PC-9 (cell line): ENCODE measurements at places on chromosomes 12 and 14. TPM values are rescaled to one million over a fixed set of nuclear protein-coding genes. Genes with fewer than 3 reads are reported as not detected.

- H3K27ac ChIP-seq, result no peak overlapping the region
- no peak overlapping the region for H3K4me3 ChIP-seq
- no peaks in the 10 kb centered on the region for H3K27me3 ChIP-seq
- H3K36me3 ChIP-seq, result no peaks in the 10 kb centered on the region
- no peaks in the 10 kb centered on the region for H3K4me1 ChIP-seq
Observed at GRCh38 chr12:18706798-18707197, 31.0 kb downstream of the PLCZ1 start.

DNA sequence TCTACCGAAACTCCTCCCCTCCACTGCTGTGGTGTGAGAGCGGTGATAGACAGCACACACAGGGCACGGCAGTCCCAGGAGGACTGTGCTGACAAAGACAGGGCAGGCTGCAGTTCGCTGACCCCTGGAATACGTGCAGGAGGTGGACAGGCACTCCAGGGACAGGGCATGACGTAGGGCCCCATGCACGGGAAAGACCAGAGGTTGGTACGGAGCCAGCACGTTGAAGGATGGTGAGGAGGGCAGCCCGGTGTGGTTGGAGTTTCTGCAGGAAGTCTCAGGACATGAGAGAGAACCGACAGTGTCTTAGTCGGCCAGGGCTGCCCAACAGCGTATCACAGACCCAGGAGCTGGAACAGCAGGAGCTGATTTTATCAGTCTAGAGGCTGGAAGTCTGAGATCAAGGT, 254.2 kb upstream of the FKBP4 start:
- no peaks in the 10 kb centered on the region for H3K36me3 ChIP-seq
- DNase-seq, result no peak
- no peaks in the 10 kb centered on the region; the same call in none of the 2 replicates for H3K27me3 ChIP-seq
- H3K4me1 ChIP-seq, result no peaks in the 10 kb centered on the region

DNA sequence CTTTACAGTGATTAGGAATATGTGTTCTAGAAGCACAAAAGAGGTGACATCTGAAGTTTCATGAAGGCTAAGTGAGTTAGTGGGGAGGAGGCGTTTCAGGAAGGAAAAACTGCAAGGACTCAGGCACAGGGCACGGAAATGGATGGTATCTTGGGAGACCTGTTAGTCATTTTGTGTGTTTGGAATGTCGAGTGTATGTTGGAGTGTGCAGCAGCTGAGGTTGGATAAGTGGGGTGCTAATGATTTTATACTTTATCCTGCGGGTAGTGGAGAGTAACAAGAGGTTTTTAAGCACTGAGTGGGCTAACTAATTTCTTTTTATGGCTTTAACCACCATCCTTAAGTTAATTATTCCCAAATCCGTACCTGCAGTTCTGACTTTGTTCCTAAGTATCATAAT, 571.5 kb upstream of the FBXO33 start:
- H3K27me3 ChIP-seq, result no peaks in the 10 kb centered on the region
- DNase-seq, result no peak
- H3K4me3 ChIP-seq, result no peak overlapping the region
- H3K36me3 ChIP-seq, result no peaks in the 10 kb centered on the region

- DNase-seq, result no peak
- H3K4me3 ChIP-seq, result no peak overlapping the region
- H3K27ac ChIP-seq, result no peak overlapping the region
Observed at GRCh38 chr12:3790642-3791041, 37.7 kb upstream of the CRACR2A start.

DNA sequence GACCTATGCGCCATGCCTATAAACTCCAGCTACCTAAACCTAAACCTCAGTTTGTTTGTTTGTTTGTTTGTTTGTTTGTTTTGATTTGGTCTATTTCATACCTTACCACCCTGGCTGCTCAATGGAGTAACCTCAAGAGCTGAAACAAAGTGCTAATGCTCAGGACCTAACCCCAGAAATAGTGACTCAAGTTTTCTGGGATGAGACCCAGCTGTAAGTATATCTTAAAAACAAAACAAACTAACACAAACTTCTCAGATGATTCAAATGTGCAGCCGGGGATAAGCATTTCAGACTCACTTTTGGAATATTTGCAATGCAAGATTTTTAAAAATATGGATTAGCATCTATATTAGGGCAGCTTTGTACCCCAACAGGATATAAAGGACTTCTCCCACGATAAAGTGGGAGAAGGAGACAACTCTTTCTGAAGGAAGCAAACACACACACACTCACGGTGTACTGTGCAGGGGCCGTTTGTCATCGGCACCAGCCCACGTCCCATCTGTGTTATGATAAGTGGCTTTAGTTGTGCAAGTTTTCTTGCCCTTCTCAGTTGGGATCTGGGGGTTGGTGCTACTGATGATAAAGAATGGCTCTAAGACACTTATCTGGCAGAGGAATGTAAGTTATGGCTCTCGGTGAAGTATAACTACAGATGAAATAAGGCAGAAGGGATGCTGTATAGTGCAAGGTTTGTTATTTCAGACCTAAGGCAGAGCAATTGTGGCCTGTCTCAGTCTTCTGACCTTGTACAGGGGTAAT, 516.7 kb upstream of the TMEM132C start:
- H3K27ac ChIP-seq, result no peak overlapping the region
- H3K4me1 ChIP-seq, result no peaks in the 10 kb centered on the region
- H3K27me3 ChIP-seq, result peaks cover 18% of the 10 kb centered on the region; the same call in 1 of the 2 replicates

DNA sequence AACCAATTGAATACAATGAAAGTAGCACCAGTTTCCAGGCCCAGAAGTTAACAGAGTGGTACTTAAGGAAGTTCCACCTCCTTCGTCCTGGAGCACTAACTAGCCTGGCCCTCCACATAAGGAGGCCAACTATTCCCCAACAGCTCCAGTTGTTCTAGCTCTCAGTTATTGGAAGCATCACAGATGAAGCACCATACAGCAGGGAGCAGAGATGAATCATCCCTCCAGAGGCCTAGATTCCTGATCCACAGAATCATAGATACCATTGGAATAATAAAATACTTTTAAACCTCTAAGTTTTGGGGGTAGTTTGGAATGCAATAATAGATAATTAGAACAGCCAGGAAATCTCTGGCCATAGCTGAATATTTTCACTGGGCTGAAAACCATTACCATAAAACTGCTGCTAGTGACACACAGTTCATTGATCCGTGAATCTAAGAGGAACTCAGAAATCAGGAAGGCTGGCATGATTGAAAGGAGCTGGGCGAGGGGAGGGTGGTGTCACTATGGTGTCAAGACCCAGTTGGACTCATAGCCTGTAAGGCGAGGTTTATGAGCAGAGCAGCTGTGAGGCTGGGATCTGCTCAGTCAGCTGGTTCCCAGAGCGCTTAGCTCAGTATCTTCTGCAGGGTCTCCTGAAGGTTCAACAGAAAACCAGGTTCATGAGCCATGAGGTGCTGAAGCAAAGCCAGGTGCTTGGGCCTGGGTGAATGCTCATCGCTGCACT, 371.4 kb upstream of the TMTC1 start:
- no peaks in the 10 kb centered on the region for H3K27me3 ChIP-seq
- H3K36me3 ChIP-seq, result no peaks in the 10 kb centered on the region
- DNase-seq, result no peak
- H3K27ac ChIP-seq, result no peak overlapping the region

DNA sequence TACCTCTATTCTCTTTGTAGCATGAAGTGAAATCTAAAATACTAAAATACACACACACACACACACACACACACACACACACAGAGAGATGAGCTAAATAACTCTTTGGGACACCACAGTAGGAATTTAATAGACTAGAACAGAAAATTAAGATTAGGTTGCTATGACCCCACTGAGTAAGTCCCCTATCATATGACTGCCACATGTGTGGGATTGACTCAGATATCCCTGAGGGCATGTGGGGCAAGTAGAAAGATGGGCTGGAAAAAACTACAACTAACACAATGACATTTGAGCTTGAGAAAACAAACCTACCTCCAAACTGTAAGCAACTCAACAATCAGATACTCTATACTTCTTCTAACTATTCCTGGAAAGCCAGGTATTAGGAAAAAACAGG, 27.0 kb downstream of the SLC25A21 start:
- H3K36me3 ChIP-seq, result no peaks in the 10 kb centered on the region
- no peak for DNase-seq
- no peak overlapping the region for H3K27ac ChIP-seq
- no peaks in the 10 kb centered on the region for H3K4me1 ChIP-seq
- no peak overlapping the region for H3K4me3 ChIP-seq
- H3K27me3 ChIP-seq, result no peaks in the 10 kb centered on the region

DNA sequence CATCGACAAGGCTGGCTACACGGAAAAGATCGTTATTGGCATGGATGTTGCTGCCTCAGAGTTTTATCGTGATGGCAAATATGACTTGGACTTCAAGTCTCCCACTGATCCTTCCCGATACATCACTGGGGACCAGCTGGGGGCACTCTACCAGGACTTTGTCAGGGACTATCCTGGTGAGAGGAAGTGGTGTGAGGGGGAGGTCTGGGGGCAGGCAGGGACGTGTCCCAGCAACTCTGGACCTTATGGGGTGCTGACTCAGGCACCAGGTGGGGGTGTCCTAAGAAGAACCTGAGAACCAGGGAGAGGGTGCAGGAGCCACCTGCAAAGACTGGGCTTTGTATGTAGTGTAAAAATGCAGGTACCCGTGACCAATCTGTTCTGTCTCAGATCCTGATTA, 5.2 kb downstream of the ENO2 start:
- H3K4me1 ChIP-seq, result peaks cover 12% of the 10 kb centered on the region
- H3K27me3 ChIP-seq, result peaks cover 4% of the 10 kb centered on the region; the same call in 1 of the 2 replicates
- H3K4me3 ChIP-seq, result no peak overlapping the region
- no peak overlapping the region for H3K27ac ChIP-seq

DNA sequence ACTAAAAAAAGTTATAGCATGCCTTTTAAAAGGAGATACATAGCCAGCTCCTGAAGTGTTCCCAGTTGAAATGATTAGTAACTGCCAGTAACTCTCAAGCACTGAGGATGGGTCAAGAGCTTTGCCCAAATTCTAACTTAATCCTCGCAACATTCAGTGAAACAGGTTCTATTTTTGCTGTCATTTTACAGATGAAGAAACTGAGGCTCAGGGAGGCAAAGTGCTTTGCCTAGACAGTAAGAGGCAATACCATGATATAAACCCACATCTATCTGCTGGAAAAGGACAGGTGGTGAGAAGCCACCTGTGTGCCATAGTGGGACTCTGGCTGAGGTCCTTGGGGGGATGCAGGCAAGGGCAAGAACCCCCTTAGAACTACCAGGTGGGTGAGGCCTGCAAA, 8.8 kb downstream of the TESC start:
- H3K4me1 ChIP-seq, result no peaks in the 10 kb centered on the region
- no peak overlapping the region for H3K4me3 ChIP-seq
- H3K36me3 ChIP-seq, result no peaks in the 10 kb centered on the region
- no peak overlapping the region for H3K27ac ChIP-seq
- H3K27me3 ChIP-seq, result peaks cover 90% of the 10 kb centered on the region

DNA sequence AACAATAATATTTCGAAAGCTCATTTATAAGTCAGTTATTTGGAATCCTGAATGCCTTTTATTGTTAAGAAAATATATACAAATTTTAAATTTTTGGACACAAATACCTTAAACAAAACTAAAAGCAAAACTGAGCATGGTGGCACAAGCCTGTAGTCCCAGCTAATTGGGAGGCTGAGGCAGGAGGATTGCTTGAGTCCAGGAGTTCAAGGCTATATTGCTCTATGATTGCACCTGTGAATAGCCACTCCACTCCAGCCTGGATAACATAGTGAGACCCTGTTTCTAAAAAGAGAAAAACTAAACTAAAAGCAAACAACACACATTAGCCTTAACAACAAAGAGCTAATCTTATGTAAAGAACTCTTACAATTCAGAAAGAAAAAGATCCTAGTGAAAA, 78.8 kb downstream of the SMOC1 start:
- no peaks in the 10 kb centered on the region for H3K4me1 ChIP-seq
- H3K4me3 ChIP-seq, result no peak overlapping the region
- DNase-seq, result no peak
- no peaks in the 10 kb centered on the region for H3K36me3 ChIP-seq
- H3K27ac ChIP-seq, result no peak overlapping the region

The ING4 gene
- 87.6 and 88.7 TPM in 2 replicates for total RNA-seq

The RGS6 gene
- total RNA-seq, result not detected in 2 replicates

The HVCN1 gene
- 3.4 and 3.6 TPM in 2 replicates for total RNA-seq

The BDKRB1 gene
- not detected in 2 replicates for total RNA-seq

The PRB4 gene
- total RNA-seq, result not detected in 2 replicates
